Sigmoid colon (tissue), 7 donors: ENCODE measurements at places on chromosomes 12 and 14. TPM values are rescaled to one million over a fixed set of nuclear protein-coding genes. Genes with fewer than 3 reads are reported as not detected.

TGM1 gene
- 0.60 TPM for polyA plus RNA-seq

THAP2 gene
- polyA plus RNA-seq = 4.2 TPM

WBP11 gene
- polyA plus RNA-seq = 13.6 TPM

EID3 gene
- 0.46 TPM for polyA plus RNA-seq

CELA1 gene
- polyA plus RNA-seq = not detected

SERPINA9 gene
- not detected for polyA plus RNA-seq

KRT2 gene
- 0.38 TPM for polyA plus RNA-seq

KRT72 gene
- not detected for polyA plus RNA-seq

TTLL5 gene
- 12.5 TPM for polyA plus RNA-seq

OAS2 gene
- polyA plus RNA-seq = 3.9 TPM

ZNF839 gene
- 6.0 TPM for polyA plus RNA-seq

NUBPL gene
- 5.6 TPM for polyA plus RNA-seq

DDX23 gene
- 72.0 TPM for polyA plus RNA-seq

SLC25A3 gene
- polyA plus RNA-seq = 872 TPM

TMEM260 gene
- polyA plus RNA-seq = 1.8 TPM

CYP27B1 gene
- 2.0 TPM for polyA plus RNA-seq

BEGAIN gene
- 0.90 TPM for polyA plus RNA-seq

NYNRIN gene
- 0.92 TPM for polyA plus RNA-seq

FAM186B gene
- polyA plus RNA-seq = not detected

TRIM9 gene
- polyA plus RNA-seq = 2.4 TPM

VWF gene
- polyA plus RNA-seq = 0.60 TPM

GALNT9 gene
- 0.45 TPM for polyA plus RNA-seq

RPGRIP1 gene
- 0.46 TPM for polyA plus RNA-seq

APPL2 gene
- 116 TPM for polyA plus RNA-seq

SLC4A8 gene
- polyA plus RNA-seq = under 0.01 TPM

B4GALNT3 gene
- 8.4 TPM for polyA plus RNA-seq

LIN7A gene
- polyA plus RNA-seq = 0.60 TPM

OTUB2 gene
- 2.0 TPM for polyA plus RNA-seq

LRRC10 gene
- 0.01 TPM for polyA plus RNA-seq

MYBPC1 gene
- 3.9 TPM for polyA plus RNA-seq

SOAT2 gene
- not detected for polyA plus RNA-seq

PTPRQ gene
- not detected for polyA plus RNA-seq

HNF1A gene
- polyA plus RNA-seq = 12.0 TPM

CLMN gene
- polyA plus RNA-seq = 40.2 TPM

IFNG-AS1 gene
- not detected for polyA plus RNA-seq

SLCO1B3 gene
- polyA plus RNA-seq = not detected

KRT3 gene
- polyA plus RNA-seq = not detected

PRR4 gene
- polyA plus RNA-seq = not detected
